Stimulated activated CD8-positive, alpha-beta memory T cell treated with anti-CD3 and anti-CD28 coated beads, Interleukin-2, amount 100 ng/mL, for 1 hour (primary cell): ENCODE measurements at places on chromosomes 16 and 17.

DNA sequence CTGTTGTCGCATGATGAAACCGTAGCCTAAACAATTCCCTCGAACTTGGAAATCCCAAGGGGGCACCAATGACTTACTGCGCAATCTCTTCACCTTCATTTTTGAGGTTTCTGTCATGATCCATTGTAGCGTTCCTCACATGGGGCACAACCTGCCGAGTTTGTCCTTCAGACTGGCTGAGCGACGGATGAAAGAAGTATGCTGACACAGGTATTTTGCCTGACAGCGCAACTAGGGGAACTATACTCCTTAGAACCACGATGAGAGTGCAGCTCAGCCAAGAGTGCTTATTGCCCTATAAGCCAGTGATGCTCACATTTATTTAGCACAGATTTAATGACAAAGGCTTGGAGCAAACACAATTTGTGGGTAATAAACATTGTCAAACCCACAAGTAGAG, 106.3 kb upstream of the ZNF267 start:
- no peak for DNase-seq

- no peak for DNase-seq
Observed at GRCh38 chr17:57521606-57522005, 223.5 kb downstream of the CCDC182 start.

DNA sequence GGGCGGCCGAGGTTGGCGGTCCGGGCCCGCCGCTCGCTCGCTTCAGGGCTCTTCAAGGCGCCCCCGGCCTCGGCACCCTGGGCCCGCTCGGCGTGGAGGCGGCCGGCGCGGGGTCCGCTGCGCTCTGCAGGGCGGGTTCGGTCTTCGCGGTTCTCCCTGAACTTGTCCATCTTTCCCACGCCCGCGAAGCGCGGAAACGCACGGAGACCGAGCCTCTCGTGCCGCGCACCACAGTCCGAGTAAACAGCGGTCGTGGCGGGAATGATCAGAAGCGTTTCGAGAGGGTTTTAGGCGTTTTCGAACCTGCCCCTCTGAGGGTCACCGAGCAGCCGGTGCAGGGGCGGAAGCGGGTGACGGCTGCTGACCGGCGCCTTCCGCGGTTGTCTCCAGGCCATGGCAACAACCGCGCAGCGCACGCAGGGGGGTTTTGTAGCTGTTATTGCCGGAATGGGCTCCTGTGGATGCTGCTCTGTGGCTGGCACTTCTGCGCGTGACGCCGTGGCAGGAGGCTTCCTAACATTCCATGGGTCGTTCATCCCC, 414 bp downstream of the NARF start:
- DNase-seq, result no peak

- DNase-seq, result no peak
Observed at GRCh38 chr17:80780381-80781198, 211.1 kb upstream of the CHMP6 start.

DNA sequence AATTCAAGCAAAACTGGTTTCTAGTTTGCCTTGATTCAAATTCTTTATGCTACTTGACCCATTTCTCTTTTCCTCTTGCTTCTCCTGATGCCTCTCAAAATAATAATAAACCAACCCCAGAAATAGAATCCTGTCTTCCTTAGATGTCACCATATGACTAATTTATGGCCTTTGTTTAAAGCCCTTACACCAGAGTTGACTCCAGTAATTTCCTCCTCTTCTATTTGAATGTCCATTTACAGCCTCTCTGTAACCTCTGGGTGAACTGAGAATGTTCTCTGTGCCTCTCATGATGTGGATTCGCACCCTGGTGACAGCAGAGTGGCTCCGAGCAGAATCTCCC, 31.5 kb downstream of the ZFHX3 start:
- no peak for DNase-seq

DNA sequence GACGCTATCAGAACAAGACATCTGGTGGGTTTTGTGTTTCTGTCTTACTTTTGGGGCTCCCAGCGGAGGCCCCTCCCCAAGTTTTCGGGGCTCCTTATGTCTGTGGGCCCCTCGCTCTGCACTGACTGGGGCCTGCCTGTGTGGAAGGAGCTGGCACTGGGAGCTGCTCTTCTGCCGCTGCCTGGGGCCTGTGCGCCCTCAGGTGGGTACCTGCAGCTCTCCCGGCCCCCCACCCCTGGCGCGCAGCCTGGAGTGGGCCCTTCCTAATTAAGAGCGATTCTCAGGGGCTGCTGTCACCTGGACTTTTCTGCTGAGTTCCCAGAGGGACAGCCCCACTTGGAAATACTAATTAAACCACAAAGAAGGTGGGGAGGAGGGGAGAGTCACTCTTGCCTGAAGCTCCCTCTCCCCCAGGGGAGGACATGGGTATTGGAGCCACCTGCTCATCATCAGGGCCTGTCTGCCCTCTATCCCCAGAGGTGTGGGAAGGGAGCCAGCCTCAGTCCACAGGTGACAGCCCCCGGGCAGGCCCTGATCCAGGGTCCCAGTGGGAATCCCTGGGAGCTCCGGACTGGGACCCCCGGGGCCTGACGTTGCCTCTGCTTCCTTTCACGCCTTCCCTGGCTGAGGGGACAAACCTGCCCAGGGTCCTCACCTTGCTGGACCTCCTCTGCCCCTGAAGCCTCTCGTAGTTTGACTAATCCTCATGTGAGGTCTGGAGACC, 36.5 kb downstream of the GSE1 start:
- no peak for DNase-seq
